A549 treated with Mapracorat at 1 μM for 4 hours (cell line): ENCODE measurements at places on chromosomes 1 and 21. TPM values are rescaled to one million over a fixed set of nuclear protein-coding genes. Genes with fewer than 3 reads are reported as not detected.

The DHDDS gene
- 22.4 to 27.7 TPM (median 24.4 TPM) in 5 replicates for total RNA-seq

The SIK1 gene
- total RNA-seq, result 12.1 to 19.5 TPM (median 16.2 TPM) in 5 replicates

The AJAP1 gene
- not detected in 5 replicates for total RNA-seq

The SLAMF9 gene
- total RNA-seq, result 0.12 to 0.94 TPM (median 0.49 TPM) in 5 replicates

The LEFTY2 gene
- 0.08 to 0.49 TPM in 2 of 5 replicates, not detected in the others for total RNA-seq
